Chondrocyte (in vitro differentiated cells): ENCODE measurements at places on chromosomes 2 and 18. TPM values are rescaled to one million over a fixed set of nuclear protein-coding genes. Genes with fewer than 3 reads are reported as not detected.
A peak's percentile ranks its signal among the peaks of the same experiment; 100 is the strongest.

GRCh38 chr2:152278526-152278925 is 56.4 kb upstream of the FMNL2 start:
- DNase-seq = no peak

DNA sequence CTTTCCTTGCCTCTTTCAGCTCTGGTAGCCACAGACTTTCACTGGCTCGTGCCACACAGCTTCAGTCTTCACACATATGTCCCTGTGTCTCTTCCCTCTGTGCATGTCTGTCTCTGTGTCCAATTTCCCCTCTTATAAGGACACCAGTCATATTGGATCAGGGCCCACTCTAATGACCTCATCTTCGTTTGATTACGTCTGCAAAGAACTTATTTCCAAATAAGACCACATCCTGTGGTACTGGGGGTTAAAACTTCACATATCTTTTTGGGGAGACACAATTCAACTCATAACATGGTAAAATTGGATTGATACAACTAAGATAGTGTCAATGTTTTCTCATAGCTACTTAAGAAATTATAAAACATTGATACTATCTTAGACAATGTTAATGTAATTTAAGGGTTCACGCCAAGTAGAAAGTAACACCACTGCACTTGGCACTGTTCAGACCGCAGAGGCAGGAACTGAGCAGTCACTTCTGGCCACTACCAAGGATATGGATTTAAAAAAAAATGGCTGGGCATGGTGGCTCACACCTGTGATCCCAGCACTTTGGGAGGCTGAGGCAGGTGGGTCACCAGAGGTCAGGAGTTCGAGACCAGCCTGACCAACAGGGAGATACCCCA is 119.6 kb upstream of the EPAS1 start:
- DNase-seq = no peak

DNA sequence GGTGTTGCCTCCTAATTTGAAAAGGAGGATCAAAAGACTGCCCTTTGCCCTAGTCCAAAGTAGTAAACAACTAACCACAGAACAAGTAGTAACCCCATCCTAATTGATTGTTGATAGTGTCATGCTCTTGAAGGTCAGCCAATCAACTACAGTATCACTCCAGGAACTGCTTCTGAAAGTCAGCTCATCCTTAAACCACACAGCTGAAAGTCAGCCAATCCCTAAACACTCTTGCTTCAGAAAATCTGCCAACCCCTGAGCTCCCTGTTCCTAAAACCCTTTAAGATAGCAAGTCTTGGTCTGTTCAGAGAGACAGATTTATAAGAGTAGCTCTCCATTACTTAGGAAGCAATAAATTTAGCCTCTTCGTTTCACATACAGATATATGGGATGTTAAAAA is 51.6 kb upstream of the CPO start:
- DNase-seq = no peak

DNA sequence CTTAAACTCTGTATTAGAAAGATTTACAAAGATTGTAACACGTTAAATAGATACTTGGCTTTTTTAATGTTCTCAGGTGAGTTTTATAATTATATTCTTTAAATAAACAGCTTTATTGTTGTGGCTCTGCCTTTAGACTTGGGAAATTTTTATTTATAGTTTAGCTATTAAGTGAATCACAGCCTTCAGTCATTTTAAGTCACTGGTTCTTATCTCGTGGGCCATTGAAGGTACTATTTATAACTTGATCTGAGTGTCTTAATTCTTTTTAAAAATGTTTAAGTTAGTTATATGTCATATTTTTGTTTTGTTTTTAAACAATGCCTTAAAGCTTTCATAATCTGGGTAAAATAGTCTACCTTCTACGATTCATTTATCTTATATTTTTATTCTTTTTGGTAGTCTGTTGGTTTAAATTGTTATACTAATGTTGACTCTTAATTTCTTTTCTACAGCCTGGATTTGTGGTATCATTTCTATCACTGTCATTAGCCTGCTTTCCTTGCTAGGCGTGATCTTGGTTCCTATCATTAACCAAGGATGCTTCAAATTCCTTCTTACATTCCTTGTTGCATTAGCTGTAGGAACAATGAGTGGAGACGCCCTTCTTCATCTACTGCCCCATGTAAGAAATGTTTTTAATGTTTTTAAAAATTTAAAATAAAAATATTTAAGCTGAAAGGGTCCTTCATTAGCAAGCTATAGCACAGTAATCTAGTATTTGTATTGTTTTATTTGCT is 49.3 kb downstream of the SLC39A10 start:
- DNase-seq = no peak

DNA sequence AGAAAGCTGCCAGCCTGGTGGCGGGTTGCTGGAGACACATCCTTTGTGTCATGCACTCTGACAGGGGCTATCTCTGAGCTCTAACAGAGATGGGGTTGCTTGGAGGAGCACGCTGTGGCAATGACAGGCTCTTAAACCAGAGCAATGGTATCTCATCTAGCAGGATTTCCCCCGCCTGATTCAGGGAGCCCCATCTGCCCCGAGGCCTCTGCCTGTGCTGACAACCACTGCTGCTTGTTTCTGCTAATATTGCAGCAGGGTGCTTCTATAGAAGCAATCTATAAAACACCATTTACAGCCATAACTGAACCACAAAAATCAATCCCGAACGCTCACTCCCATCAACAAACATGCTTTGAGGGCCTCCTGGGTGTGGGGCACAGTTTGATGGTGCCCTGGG is 12.8 kb upstream of the DNPEP start:
- no peak for DNase-seq

TMEFF2 gene
- 1.4 to 8.6 TPM (median 1.5 TPM) in 3 replicates for total RNA-seq

CYTIP gene
- total RNA-seq = 0.27 to 0.85 TPM in 2 of 3 replicates, not detected in the other

ANKRD62 gene
- not detected in 3 replicates for total RNA-seq

DNA sequence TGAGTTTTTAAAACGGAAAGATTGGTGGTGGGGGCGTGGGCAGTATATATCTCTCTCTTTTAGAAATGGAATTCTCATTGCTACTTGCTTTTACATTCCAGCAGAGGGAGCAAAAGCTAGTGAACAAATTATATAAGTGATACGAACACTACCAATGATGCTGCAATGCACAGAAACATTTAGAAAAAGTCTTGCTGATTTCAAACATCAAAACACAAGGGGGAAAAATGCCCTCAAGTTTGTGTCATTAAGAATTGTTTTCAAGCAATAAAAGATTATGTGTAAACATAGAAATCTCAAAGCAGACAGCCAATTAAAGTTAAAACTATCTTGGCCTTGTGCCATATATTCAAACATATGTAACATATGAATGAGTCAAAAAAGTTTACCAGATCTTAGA is 296.3 kb upstream of the KCNJ3 start:
- no peak for DNase-seq

- DNase-seq = no peak
Measured at GRCh38 chr2:108959401-108959800, 29.6 kb downstream of the EDAR start.

DNA sequence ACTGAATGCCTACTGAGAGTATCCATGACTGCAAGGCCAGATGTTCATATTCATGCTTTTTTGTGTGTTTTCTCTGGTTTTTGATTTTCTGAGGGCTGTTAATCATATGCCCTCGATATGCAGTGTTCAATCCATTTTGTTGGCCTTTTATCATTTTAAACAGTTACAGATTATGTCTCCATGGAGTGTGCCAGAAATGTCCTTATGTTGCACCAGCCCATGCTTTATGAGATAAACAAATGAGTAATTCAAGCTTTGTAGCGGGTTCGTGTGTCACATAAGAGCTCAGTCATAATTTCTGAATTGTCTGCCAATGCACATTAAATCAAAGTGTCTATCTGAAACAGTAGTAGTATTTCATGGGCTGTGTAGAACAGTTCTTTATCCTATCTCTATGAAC is 583.0 kb downstream of the THSD7B start:
- no peak for DNase-seq

CCDC102B gene
- total RNA-seq = 8.1 to 9.8 TPM (median 9.1 TPM) in 3 replicates

- DNase-seq = no peak
Measured at GRCh38 chr2:174389542-174389941, 6.0 kb upstream of the SCRN3 start.

- no peak for DNase-seq
Measured at GRCh38 chr18:54358495-54359040, 862 bp downstream of the C18orf54 start.

PLCD4 gene
- 4.1 to 8.6 TPM (median 5.0 TPM) in 3 replicates for total RNA-seq

GRCh38 chr2:101408925-101409324 is 21.6 kb upstream of the CREG2 start:
- no peak for DNase-seq

DNA sequence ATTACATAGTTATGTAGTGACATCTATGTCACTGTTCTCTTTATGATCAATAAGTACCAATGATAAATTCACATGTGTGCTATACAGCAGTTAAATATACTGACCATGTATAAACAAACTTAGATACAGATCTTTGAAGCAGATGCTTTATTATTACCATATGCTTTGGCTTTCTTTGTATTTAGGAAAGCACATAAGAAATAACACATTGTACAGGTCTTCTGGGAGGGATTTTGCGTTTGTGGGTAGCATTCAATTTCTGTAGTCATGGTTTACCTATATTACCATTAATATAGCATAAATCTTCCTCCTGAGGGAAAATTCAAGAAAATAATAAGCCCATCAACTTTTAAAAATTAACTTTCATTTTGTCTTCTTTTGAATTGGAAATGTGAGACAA is 1.6 kb upstream of the PDE1A start:
- no peak for DNase-seq

DNA sequence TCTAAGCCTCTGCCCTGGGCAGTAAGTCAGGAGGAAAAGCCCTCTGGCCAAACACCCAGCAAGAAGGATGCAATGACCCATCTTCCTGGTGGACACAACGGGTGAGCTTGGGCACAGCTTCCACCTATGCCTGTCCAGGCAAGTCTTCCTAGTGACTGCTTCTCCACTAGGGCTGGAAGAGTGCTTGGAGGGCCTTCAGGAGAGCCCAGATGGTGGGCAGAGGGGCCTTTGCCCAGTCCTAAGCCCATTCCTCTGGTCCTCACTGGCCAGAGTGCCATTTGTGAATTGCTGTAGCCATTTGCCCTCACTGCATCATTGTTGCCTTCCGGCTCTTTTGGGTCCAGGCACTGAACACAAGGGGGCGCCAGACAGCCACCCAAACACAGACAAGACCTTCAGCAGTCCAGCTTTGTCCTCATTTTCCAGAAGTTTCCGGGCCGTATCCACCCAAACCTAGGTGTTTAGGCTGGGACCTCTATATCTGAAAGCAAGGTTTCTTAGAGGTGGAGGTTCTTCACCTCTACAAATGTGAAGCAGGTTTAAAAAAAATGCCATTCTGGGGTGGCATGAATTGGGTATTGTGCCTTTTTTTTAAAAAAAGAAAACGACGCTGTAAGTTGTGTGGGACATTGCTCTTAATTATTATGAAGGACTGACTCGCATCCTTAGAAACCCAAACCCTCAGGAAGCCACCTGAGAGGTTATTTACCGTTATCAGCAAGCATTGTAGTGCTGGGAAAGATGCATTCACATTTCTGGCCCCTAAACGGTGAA is 29.5 kb downstream of the PAX8 start:
- no peak for DNase-seq

- DNase-seq = no peak
Measured at GRCh38 chr2:129828792-129829191, 150.7 kb upstream of the RAB6C start.

GRCh38 chr2:170820757-170821530 is 4.3 kb downstream of the GAD1 start:
- DNase-seq = no peak

ITM2C gene
- 114 to 215 TPM (median 208 TPM) in 3 replicates for total RNA-seq

DNA sequence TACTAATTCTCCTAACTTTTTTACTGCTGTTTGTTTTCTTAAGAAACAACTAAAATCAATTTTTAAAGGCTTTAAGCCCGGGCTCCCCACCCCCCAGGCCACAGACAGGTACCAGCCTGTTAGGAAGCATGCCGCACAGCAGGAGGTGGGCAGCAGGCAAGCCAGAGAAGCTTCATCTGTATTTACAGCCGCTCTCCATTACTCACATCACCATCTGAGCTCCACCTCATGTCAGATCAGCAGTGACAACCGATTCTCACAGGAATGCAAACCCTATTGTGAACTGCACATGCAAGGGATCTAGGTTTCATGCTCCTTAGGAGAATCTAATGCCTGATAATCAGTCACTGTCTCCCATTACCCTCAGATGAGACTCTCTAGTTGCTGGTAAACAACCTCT is 517.0 kb downstream of the NRXN1 start:
- peak; percentile 52 for DNase-seq

RAD51AP2 gene
- total RNA-seq = not detected in 3 replicates

GRCh38 chr2:31228717-31229116 is 5.2 kb upstream of the EHD3 start:
- DNase-seq = no peak

DNA sequence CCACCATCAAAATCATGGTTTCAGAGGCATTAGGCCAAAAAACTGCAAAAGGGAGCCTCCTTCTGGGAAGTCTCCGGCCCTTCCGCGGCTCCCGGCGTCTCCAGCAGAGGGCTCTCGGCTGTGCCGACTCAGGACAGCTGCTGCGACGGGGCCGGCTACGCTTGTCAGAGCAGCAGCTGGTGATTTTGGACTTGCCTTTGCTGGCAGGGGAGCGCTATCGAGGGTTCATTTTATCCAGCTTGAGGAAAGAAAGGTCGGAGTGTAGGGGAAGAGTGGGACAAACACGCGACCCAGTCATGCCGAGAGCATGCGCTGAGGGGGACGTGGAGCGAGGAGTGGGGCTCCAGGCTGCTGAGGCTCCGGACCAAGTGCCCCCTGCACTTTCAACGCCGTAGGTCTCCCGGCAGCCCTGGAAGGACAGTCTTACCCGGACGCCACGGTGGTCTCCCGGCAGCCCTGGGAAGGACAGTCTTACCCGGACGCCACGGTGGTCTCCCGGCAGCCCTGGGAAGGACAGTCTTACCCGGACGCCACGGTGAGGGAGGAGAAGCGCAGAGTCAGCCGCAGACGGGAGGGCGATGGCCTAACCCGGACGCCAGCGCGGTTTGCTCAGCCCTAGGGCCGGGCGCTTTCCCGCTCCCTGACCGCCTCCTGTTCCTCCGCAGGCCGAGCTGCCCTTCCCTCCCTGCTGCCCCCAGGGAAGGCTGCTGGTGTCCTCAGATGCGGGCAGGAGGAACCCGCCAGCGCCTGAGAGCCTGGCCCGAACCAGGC is 21.7 kb downstream of the DDX18 start:
- no peak for DNase-seq

DNA sequence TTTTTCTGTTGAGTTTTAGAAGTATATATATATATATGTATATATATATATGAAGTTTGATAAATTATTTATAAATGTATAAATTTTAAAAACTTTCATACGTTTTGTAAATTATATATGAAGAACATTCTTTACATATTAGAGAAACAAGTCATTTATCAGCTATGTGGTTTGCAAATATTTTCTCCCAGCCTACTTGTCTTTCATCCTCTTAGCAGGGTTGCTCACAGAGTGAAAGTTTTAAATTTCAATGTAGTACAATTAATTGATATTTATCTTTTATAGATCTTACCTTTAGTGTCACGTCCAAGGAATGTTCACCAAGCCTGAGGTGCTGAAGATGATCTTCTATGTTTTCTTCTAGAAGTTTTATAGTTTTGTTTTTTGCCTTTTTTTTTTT is 78.3 kb upstream of the HS6ST1 start:
- DNase-seq = no peak
